ENCODE measurements at places on chromosomes 6 and 20.

- no peak for DNase-seq
These were observed 333.6 kb upstream of the JARID2 start for GRCh38 chr6:14912226-14912625.

- no peak for DNase-seq
These were observed 165.3 kb downstream of the ZDHHC14 start for GRCh38 chr6:157546321-157546720.

DNA sequence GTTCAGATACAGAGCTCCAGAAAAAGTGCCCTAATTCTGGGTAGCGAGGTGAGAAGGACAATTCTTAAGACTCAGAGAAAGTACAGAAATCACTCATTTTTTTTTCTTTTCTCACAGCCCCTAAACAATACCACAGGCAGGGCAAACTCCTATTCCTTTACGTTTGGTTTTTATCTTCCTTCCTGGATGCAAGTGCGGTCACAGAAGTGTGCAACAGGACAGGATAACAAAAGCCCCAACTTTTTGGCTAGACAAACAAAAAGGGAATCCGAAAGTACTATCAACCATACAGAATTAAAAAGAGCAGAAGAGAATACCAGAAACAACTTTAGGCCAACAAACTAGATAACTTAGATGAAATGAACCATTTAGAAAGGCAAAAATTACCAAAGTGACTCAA is 18.4 kb upstream of the BEND6 start:
- no peak for DNase-seq

DNA sequence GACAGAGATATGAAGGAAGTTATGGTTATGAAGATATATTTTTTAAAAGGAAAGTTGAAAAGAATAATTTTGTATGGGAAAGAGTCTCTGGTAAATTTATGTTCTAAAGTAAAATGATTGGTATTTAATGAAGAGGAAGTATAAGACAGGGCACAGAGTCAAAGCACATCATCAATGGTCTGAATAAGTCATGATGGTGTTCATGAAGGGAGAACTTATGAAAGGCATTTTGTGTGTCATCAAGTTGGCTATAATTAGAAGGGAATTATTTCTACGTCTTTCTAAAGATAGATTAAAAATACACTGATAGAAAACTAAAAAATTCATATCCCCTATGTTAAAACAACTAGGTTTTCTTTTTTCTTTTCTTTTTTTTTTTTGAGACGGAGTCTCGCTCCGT is 21.4 kb upstream of the SNAI1 start:
- no peak for DNase-seq

DNA sequence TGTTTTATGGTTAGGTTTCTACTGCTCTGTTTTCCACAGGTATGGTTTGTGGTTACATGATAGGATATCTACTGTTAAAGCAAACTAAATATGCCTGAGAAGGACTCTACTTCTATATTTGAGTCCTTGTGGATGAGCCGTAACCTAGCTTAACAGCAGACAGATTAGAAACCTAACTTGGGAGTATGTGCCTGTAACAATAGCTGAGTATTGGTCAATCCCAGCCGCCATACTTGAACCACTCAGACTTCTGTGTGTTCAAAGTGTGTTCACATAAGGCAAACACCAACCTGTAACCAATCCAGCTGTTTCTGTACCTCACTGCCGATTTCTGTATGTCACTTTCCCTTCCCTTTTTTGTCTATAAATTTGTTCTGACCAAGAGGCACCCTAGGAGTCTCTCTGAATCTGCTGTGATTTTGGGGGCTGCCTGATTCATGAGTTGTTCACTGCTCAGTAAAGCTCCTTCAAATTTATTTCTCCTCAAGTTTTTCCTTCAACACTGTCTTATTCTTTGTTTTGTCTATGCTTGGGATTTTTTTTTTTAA is 37.1 kb downstream of the PHF3 start:
- DNase-seq, result no peak
